ENCODE measurements at places on chromosomes 2 and 18.

DNA sequence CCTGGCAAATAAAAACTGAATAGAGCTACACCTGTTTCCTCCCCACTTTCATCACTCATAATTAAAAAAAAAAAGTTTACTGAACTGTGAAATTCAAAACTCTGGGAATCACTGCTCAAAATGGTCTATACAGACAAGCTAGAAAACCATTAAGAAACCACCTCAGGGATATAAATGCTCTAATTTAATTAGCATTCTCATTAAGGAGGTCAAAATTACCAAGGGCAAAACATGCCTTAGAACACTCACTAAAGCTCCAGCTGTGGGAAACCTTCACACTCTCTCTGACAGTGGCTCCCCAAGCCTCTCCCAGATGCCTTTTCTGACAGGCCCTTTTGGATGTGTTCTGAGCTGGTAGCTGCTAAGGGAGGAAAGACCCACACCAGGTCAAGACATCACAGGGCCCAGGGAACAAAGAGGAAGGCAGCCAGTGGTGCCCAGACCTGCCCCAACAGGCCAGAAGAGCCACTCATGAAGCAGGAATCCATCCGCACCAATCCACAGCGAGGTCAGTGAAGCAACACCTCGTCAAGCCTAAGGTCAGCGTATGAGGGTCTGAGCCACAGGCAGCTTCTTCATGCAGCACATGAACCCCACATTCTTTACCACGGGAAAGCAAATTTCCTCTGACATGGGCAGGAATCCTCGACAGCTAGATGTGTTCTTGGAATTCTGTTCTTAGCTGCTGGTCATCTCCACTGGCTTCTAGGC lies 35.6 kb downstream of the XDH start:
- no peak for DNase-seq

- no peak for DNase-seq
Measured at GRCh38 chr18:48753691-48754090, 197.1 kb downstream of the SMAD7 start.

DNA sequence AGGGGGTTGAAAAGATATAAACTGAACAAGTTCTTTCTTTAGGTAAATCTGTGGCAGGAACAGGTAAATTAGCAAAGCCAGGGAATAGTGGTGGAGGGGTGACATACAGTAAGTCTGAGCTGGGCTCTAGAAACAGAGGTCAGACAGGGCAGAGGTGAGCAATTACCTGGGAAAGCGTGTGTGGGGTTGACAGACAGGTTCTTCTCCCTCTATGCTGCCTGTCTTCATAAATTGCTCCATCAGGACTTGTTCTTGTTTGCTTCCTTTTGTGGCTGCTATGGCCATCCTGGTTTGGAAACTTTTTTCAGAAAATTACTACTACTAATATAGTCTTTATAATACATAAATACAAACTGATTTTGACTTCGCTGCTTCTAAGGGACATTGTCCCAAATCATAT lies 3.4 kb upstream of the ANKRD12 start:
- no peak for DNase-seq

DNA sequence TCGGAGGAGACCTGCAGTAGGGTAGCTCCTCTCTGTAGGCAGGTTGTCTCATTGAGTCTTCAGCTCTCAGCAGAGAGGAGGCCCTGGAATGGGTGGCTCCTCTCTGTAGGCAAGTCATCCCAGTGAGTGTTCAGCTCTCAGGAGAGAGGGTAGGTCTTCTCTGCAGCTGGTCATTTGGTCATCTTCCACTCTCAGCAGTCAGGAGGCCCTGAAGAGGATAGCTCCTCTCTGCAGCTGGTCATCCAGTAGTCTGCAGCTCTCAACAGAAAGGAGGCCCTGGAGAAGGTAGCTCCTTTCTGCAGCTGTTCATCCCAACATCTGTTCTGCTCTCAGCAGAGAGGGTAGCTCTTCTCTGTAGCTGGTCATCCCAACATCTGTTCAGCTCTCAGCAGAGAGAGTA lies 26.0 kb upstream of the RUFY4 start:
- DNase-seq: no peak

GRCh38 chr2:79191081-79191480 lies 31.5 kb upstream of the REG3A start:
- no peak for DNase-seq
